Cerebellum (tissue), 4 donors: ENCODE measurements at places on chromosomes 5 and 9.
A peak's percentile ranks its signal among the peaks of the same experiment; 100 is the strongest.

DNA sequence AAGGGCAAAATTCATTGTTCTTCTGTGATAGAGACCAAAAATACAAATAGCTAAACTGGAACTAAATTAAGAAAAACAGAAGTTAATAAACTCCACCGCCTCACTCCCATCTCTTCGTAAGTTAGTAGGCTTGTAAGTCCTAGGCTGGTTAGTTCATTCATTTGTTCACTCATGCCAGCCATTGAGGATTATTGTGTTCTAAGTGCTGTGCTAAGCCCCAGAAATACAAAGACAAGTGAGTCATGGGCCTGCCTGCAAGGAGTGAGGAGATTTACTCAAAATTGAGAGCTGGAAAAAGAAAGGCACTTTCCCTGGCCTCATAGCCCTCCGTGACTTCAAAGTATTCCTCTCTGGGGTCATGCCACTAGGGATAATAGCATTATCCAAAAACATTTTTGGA is 8.5 kb downstream of the DOCK8 start:
- no peak for DNase-seq

GRCh38 chr5:17396247-17396646 is 101.8 kb upstream of the TAF11L2 start:
- DNase-seq, result no peak

- no peak for DNase-seq
Measured at GRCh38 chr9:13941714-13942113, 372.2 kb downstream of the NFIB start.

- no peak for DNase-seq
Measured at GRCh38 chr9:79408617-79409016, 163.1 kb upstream of the TLE4 start.

DNA sequence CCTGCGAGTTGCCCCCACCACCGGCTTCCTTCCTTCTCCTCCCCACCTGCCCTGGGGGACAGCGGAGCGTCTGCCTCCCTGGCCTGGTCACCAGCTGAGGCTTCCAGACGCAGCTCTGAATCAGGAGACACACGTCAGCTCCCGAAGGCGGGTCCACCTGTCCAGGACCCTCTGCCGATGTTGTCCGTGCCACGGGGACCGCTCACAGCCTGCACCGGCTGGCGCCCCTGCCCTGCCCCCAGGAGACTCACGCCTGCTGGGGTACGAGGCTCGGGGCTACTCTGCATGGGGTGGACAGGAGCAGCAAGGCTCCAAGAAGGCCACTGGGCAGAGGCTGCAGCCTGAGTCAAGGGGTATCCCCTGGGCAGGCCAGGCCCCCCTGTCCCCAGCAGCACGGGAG is 1.9 kb upstream of the CCDC187 start:
- no peak for DNase-seq

DNA sequence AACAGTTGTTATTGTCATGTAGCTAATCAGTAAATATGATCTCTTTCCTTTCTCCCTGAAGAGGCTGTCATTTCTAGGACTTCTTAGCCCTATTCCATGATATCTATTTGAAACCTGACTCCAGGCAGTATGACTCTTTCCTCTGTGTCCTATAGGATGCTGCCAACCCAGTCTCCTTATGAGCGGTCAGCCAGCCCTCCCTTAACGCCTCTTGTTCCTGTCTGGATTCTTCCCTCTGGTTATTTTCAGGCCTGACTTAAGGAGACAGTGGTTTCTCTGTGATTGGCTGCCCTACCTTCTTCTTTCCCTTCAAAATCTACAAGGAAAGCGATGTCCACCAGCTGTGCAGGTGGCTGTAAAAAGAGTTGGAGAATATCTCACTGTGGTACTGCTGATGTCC is 19.4 kb upstream of the C5orf63 start:
- no peak for DNase-seq

- DNase-seq, result no peak
Measured at GRCh38 chr9:124594225-124594624, 87.0 kb upstream of the NR5A1 start.

DNA sequence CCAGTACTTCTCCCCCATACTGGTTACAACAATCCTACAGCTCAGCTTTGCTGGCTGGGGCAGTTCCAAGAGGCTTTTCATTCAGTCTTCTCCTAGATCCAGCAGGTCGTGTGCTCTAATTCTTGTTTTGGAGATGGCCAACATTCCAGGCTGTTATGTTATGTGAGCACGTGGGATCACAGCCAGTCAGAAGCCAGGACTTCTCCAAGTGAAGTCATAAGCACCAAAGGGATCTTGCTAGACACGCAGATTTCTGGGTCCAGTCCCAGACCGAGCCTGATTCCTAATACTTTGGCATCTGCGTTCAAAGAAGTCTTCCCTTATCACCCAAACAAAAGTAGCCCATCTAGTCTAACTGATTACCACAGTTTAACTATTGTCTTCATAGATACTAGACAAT is 1.4 kb upstream of the LARP1 start:
- peak; percentile 42 for DNase-seq

DNA sequence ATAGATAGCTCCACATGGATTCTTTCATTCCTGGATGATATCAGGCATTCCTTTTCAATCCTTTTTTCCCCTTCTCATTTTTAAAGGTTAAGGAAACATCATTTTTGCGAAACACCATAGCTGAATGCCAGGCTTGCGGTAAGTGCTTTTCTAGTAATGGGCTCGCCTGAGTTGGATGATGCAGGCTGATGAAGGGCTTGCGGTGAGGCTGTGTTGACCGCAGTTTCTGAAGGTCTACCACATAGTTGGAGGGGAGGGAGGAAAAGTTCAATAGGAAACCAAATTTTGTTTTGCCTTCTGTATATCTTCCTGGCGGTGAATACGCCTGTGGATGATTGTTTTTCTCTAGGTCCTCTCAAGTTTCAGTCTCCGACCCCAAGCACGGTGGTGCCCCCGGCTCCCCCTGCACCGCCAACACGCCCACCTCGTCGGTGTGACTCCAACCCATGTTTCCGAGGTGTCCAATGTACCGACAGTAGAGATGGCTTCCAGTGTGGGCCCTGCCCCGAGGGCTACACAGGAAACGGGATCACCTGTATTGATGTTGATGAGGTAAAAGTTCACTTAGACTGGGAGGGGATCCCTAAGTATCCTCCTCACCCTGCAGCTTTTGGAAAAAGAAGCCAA is 24.3 kb downstream of the THBS4 start:
- DNase-seq, result no peak

DNA sequence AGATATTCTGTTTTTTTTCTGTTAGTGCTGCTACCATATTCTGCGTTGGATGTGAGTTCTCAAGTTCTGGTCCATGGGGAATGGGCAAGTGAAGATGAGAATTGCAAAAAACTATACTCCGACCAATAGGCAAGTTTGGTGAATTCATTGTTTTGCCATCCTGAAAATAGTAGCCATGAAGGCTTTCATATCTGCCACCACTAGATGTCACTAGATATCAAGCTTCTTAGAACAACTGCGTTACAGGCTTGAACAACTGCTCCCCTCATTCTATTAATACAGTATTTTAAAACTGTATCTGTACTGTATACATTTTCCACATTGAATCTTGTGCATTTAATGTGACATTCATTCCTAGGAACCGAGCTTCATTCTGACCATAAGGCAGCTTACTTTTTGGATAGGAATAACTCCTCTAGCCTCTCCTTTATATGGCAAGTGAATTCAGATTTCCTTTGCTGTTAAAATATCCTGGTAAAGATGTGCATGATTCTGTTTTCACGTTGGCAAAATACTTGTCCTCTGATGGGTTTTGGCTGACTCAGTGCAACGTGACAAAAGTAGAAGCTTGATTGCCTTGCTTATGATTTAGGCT is 163.6 kb downstream of the SREK1 start:
- DNase-seq, result peak; percentile 45

GRCh38 chr5:172175263-172175719 is 12.7 kb downstream of the STK10 start:
- no peak for DNase-seq

DNA sequence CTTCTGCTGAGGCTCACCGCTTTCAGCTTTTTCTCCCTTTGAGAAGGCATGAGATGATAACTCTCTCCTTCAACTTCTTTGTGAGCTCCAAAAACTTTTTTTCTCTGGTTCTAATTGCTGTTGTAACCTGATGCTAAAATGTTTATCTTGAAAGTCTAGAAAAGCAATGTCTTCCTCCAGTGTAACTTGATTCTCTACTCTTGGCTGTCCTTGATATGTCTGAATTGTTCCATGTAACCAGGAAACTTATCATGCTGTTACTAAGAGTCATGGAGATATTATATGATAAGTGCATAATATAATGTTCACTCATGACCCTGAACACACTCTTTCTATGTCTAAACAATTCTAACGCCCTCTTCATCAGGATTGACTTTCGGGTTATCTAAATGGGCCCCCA is 128.0 kb upstream of the ABCA1 start:
- no peak for DNase-seq

DNA sequence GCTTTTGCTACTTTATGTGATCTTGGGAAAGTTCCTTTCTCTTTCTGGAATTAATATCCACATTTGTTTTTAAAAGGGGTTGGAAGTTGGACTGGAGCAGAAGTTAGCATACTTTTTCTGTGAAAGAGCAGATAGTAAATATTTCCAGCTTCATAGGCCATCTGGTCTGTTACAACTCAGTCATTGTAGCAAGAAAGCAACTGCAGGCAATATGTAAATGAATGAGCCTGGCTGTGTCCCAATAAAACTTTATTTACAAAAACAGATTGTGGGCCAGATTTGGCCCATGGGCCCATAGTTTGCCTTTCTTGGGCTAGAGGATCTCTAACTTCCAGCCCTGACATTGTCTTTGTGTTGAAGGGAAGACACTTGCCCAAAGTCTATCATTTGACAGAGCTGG is 104.4 kb downstream of the ACTL7B start:
- DNase-seq, result no peak

GRCh38 chr5:343461-344401 is 22.2 kb downstream of the AHRR start:
- DNase-seq, result no peak

DNA sequence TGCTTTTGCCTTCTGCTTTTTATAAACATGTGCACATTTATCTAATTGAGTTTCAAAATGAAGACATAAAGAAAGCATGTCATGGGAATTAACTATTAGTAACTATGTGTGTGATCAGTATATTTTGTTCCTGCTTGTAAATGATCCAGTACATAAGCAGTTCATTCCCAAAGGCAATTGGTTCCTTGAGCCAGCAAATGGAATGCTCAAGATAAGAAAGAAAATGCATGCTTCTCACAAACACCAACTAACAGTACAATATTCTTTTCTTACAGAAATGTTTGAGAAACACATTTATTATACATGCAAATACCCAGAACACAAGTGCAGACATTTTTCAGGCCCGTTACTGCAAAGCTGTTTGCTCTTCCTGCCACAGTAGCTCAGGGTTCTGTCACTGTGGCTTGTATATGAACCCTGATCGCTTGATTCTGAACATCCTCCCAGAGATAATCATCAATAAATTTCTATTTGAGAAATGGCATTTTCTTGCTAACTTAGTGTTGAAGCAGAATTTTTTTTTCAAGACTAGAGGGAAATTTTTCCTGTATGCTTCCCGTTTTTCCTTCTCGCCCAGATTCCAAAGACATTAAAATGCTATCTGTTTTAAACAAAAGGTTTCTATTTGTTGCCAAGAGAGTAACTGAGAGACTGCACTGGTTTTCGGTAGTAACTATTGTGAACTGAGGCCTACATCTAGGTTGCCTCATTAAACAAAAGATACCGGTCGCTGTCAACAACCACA is 1.9 kb downstream of the GNAQ start:
- DNase-seq, result peak; percentile 13

- no peak for DNase-seq
Measured at GRCh38 chr5:317086-317811, 4.3 kb upstream of the AHRR start.

DNA sequence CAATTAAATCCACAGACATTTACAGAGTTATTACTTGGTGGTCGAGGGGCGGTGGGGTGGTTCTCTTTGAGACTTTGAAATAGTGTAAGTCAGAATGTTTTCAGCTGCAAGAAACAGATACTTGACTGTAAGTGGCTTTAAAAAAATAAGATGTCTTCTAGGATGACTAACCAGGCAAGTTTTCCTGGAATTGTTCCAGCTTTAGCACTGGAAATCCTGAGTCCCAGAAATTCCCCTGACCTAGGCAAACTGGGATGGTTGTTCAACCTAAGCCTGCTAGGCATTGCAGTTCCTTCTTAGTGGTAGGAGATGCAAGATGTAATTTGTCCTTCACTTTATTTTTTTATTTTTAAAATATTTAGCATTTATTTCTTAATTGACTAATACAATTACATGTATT is 169.5 kb upstream of the POC5 start:
- no peak for DNase-seq

DNA sequence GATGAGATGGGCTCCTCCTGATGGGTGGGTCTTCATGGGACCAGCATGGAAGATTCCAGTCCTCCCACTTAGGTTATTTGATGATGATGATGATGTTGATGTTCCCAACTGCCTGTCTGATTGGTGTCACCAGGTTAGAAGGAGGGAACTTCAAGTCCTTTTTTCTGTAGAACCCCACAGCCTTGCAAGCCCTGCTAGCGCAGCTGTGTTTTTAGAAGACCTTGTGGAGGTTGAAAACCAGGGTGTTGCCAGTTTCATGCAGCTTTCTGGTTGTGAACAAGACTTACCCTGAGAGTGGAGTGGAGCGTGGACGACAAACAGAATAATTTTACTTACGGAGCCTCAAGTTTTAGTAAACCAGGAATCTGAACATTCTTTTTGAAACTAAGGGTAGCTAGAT is 83.0 kb downstream of the TRIO start:
- no peak for DNase-seq

GRCh38 chr5:136526791-136527190 is 161.4 kb upstream of the TRPC7 start:
- DNase-seq, result no peak

GRCh38 chr9:125839317-125839716 is 92.1 kb downstream of the PBX3 start:
- no peak for DNase-seq

DNA sequence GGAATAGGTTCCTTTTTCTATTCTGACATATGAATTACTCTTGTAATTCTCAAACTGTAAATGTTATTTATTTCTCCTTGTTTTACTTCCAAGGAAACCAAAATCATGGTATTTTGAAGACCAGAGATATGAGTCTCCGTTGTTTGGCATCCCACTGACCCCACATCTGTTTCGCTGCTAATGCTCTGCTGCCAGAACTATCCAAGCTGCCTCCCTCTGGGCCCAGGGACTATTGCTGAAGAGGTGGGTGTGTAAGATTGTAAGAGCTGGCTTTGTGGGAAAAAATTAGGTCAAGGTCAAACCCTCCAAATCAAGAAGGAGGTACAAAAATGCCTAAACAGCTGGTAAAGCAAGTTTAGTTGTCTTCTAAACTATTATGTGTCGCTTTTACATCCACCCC is 129.4 kb upstream of the MYO10 start:
- no peak for DNase-seq

GRCh38 chr9:131420980-131421624 is 27.2 kb downstream of the PRRC2B start:
- DNase-seq, result no peak
